ENCODE measurements at places on chromosomes 1 and 21.

DNA sequence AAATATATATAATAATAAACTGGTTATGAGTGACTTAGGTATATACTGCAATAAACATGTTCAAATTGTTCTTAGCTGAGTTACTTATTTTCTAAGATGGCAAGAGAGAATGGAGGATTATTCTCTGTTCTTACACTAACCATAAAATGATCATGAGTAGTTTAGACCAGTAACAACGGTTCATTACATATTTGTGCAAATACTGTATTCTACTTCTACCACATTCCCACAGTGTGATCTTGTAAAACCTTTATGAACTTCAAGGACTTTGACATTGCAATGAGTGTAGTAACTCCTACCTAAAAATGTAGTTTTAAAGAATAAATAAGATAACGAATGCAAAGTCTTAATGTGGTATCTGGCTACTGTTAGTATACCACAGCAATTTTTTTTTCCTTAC lies 353.7 kb upstream of the NCAM2 start:
- no peak for DNase-seq

- no peak for DNase-seq
These were observed 147.1 kb downstream of the KIF26B start for GRCh38 chr1:245301921-245302320.

GRCh38 chr1:85230305-85230977 lies 29.0 kb downstream of the C1orf52 start:
- no peak for DNase-seq

DNA sequence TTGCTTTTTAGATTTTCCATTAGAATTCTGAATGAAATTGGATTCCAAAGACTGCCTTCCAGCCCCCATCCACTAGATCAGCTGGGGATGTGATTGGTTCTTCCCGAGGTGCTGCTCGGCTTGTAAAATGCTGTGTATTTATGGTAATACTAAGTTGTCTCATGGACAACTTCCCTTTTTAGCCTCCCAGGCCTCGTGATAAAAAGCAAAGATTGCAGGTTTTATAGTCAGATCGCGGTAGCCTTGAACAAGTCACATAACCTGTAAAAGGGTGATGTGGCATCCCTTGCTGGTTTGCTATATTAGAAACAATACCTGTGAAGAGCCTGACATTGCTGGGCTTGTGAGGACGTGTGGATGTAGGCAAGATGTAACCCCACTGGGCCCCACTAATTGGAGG lies 10.4 kb downstream of the MUL1 start:
- DNase-seq, result no peak
